Stimulated activated CD4-positive, alpha-beta T cell treated with anti-CD3 and anti-CD28 coated beads, Interleukin-2, amount 100 ng/mL, for 4 hours (primary cell): ENCODE measurements at places on chromosomes 12 and 14.

- no peak for DNase-seq
Observed at GRCh38 chr14:91252871-91253794, 8.6 kb upstream of the GPR68 start.

DNA sequence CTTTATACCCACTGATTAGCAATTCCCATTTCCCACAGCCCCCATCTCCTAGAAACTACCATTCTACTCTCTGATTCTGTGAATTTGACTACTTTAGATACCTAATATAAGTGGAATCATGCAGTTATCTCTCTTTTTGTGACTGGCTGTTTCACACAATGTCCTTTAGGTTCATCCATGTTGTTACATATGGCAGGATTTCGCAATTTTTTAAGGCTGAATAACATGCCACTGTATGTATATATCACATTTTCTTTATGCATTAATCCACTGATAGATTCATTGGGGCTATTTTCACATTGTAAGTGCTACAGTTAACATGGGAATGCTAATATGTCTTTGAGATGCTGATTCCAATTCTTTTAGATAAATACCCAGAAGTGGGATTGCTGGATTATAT is 11.8 kb upstream of the TBK1 start:
- no peak for DNase-seq

DNA sequence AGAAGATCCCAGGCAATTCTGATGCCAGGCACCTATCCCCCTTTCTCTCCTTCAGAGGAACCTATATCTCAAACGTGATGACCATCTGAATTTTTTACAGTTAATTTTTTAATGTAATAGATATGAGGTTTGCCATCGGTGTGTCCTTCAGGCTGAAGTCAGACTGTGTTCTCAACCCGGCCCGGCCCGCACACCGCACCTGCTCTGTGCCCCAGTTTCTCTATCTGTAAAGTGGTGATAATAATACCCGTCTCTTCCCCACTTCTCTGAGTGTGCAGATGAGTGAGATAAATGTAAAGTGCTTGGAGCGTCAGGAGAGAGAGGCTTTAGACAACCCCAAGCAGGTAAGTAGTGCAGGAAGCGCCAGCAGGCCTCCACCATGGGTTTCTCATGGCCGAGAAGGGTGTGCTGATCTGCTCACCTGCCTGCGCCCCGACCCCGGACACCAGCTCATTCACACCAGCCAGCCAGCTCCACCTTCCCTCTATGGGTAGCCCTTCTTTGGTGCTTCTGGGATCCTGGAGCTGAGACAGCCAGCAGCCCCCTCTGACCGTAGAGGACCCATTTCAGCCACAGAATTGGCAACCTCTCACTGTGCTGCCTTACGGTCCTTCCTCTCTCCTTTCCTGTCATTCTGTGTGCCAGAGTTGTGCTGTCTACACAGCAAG is 80.0 kb downstream of the ZFP36L1 start:
- no peak for DNase-seq

GRCh38 chr12:78891646-78892353 is 27.2 kb downstream of the SYT1 start:
- DNase-seq, result no peak

GRCh38 chr12:106717673-106718072 is 56.8 kb upstream of the RIC8B start:
- DNase-seq, result no peak
